ENCODE measurements at places on chromosomes 11 and 22. TPM values are rescaled to one million over a fixed set of nuclear protein-coding genes. Genes with fewer than 3 reads are reported as not detected.

DNA sequence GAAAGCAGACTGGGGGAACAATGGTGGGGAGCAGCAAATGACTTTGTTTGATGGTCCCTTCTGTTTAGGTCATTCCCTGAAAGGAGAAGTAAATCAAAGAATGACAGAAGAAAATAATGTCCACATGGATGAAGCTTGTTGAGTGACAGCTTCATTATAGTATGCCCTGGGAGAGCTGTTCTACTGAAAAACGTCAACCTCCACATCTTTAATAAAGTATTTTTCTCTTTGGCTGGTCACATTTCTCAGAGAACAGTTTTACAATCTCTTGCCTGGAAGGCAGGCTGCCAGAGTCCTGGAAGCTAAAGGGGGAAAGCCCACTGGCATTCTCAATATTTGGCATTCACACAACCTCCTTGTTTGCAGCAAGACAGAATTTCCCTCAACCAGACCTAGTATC, 287.9 kb downstream of the SWAP70 start:
- no peaks in the 10 kb centered on the region for H3K27me3 ChIP-seq
- DNase-seq = no peak
- H3K27ac ChIP-seq = no peak overlapping the region
- H3K36me3 ChIP-seq = no peaks in the 10 kb centered on the region

DNA sequence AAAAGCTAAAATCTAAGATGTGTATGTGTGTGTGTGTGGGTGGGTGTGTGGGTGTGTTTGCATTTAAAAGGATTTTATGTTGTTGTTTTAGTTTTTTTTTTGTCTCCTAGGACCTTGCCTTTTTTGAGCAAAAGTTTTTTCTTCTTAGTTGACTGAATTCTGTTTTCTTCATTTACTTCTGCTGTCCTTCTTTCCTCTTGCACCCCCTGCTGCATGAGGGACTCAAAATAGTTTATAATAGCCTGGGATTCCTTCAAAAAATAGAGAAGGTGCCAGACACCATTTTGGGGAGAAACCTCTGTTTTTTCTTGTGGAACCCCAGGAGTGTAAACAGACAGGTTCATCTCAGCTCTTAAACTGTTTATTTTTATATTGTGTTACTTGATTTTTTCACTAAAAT, 817.7 kb downstream of the TBC1D22A start:
- H3K4me3 ChIP-seq = no peak overlapping the region
- no peaks in the 10 kb centered on the region for H3K36me3 ChIP-seq
- no peak for DNase-seq
- no peaks in the 10 kb centered on the region for H3K4me1 ChIP-seq

GRCh38 chr11:110455718-110456117, 26.0 kb downstream of the FDX1 start:
- DNase-seq = no peak
- H3K4me3 ChIP-seq = no peak overlapping the region
- H3K4me1 ChIP-seq = no peaks in the 10 kb centered on the region
- H3K27ac ChIP-seq = no peak overlapping the region

GRCh38 chr22:50252082-50253045, 1.3 kb upstream of the HDAC10 start:
- H3K4me1 ChIP-seq = peaks cover 19% of the 10 kb centered on the region
- no peaks in the 10 kb centered on the region for H3K27me3 ChIP-seq
- DNase-seq = peak; percentile 78
- no peak overlapping the region for H3K4me3 ChIP-seq
- no peaks in the 10 kb centered on the region for H3K36me3 ChIP-seq
- H3K27ac ChIP-seq = no peak overlapping the region

The FGF3 gene
- polyA plus RNA-seq = not detected

The TMEM86A gene
- polyA plus RNA-seq = 0.22 TPM

The MRGPRX3 gene
- not detected for polyA plus RNA-seq

The SLC22A25 gene
- not detected for polyA plus RNA-seq

GRCh38 chr11:76234021-76234415, 27.7 kb upstream of the WNT11 start:
- H3K27ac ChIP-seq = peak overlapping the region; percentile 13
- no peaks in the 10 kb centered on the region for H3K27me3 ChIP-seq
- H3K4me3 ChIP-seq = no peak overlapping the region
- no peaks in the 10 kb centered on the region for H3K36me3 ChIP-seq
- H3K4me1 ChIP-seq = no peaks in the 10 kb centered on the region

DNA sequence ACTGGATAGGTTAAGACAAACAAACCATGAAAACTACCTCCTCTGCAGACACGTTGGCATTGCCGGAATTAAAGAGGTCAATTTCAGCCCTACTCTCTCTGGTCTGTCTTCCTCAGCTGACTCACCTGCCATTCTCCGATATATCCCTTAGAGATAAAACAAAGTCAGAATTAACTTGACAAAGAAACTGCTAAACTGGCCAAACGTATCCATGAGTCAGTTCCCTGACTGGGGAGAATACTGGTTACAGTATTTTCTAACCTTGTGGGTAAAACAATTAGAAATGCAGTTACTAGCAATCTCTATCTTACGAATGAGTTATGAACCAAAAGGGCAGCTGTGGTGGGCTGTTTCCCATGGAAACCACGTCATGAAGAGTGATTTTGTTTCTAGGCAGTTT, 96.2 kb downstream of the RDX start:
- no peak overlapping the region for H3K27ac ChIP-seq
- H3K27me3 ChIP-seq = no peaks in the 10 kb centered on the region
- H3K4me3 ChIP-seq = no peak overlapping the region

- no peak overlapping the region for H3K4me3 ChIP-seq
- peaks cover 4% of the 10 kb centered on the region for H3K27me3 ChIP-seq
- no peak for DNase-seq
- H3K4me1 ChIP-seq = no peaks in the 10 kb centered on the region
Measured at GRCh38 chr22:49726022-49726681, 101.5 kb downstream of the BRD1 start.

The SLC37A2 gene
- 19.8 TPM for polyA plus RNA-seq

- peak; percentile 62 for DNase-seq
- peaks cover 23% of the 10 kb centered on the region for H3K4me1 ChIP-seq
- no peak overlapping the region for H3K4me3 ChIP-seq
Measured at GRCh38 chr11:96054870-96055705, 131.2 kb upstream of the MTMR2 start.

DNA sequence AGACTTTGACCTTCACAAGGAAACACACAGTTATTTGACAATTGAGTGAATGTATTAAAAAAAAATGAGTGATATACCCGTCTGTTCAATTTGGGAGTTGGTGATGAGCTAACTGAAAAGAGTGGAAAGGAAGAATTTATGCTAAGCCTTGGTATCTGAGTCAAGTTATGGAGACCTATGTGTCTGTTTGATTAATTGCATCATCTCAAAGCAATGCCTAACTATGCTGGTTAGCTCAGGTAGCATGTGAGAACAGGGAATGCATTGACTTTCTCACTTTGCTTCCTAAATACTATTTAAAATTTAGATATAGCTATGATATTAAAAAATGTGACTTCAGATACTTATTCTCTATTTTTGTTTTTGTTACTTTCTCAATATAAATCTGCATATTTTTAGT, 110.5 kb downstream of the DDX10 start:
- no peaks in the 10 kb centered on the region for H3K4me1 ChIP-seq
- peaks cover 2% of the 10 kb centered on the region for H3K36me3 ChIP-seq
- no peak for DNase-seq
- no peak overlapping the region for H3K4me3 ChIP-seq
- H3K27me3 ChIP-seq = no peaks in the 10 kb centered on the region

DNA sequence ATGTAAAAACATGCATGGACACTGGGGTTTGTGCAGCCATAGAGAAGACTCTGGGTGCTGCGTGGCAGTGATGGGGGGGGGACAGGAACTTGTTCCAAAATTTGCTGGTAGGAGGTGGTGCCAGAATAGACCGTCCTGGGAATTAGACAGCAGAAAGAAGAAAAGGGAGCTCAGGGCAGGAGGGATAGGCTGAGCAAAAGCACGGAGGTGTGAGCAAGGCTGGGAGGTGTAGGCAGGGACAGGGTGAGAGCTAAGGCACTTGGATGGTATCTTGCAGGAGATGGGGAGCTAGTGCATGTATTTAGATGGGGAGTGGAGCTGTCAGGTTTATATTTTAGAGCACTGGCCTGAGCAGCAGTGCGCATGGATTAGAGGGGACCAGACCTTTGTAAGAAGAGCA, 53.8 kb downstream of the PKNOX2 start:
- peaks cover 3% of the 10 kb centered on the region for H3K27me3 ChIP-seq
- no peak overlapping the region for H3K4me3 ChIP-seq
- H3K4me1 ChIP-seq = peaks cover 11% of the 10 kb centered on the region
- no peak overlapping the region for H3K27ac ChIP-seq
- no peak for DNase-seq

The USP2 gene
- 3.9 TPM for polyA plus RNA-seq

DNA sequence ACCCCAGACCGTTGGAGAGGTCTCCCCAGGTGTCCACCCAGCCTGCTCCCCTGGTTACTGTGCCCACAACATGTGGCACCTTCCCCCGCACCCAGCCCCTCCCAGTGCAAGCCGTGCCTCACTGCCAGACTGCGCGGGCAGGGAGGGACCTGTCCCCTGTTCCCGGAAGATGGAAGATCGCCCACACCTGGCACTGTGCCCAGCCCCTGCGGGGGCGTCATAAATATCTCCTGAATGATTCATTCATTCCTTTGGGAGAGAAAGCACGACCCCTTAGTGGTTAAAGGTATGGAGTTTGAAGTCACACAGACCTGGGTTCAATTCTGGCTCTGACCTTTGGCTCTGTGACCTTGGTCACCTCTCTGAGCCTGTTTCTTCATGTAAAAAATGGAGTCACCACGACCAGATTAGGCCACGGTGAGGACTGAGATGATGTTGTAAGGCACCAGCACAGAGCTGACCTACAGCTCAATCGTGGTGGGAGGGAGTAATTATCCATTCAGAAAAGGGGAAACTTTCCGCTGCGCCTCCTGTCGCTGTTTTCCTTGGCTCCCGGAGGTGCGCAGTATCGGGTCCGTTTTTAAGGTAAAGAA, 497 bp upstream of the SYT12 start:
- no peaks in the 10 kb centered on the region for H3K27me3 ChIP-seq
- H3K4me3 ChIP-seq = no peak overlapping the region
- H3K4me1 ChIP-seq = peaks cover 6% of the 10 kb centered on the region
- H3K27ac ChIP-seq = peak overlapping the region; percentile 18
- H3K36me3 ChIP-seq = no peaks in the 10 kb centered on the region
- DNase-seq = peak; percentile 62

The TREH gene
- 14.6 TPM for polyA plus RNA-seq

GRCh38 chr11:118633319-118633690, 25.9 kb downstream of the PHLDB1 start:
- H3K27me3 ChIP-seq = no peaks in the 10 kb centered on the region
- no peak overlapping the region for H3K27ac ChIP-seq
- DNase-seq = no peak
- H3K4me3 ChIP-seq = no peak overlapping the region

GRCh38 chr22:47225931-47226633, 463.6 kb downstream of the TBC1D22A start:
- H3K36me3 ChIP-seq = no peaks in the 10 kb centered on the region
- H3K27ac ChIP-seq = no peak overlapping the region
- no peak overlapping the region for H3K4me3 ChIP-seq
- DNase-seq = no peak
- no peaks in the 10 kb centered on the region for H3K4me1 ChIP-seq
- no peaks in the 10 kb centered on the region for H3K27me3 ChIP-seq

The OR5J2 gene
- polyA plus RNA-seq = not detected

The SESN3 gene
- 6.9 TPM for polyA plus RNA-seq

The HEPN1 gene
- polyA plus RNA-seq = 0.06 TPM

- H3K4me1 ChIP-seq = peaks cover 3% of the 10 kb centered on the region
- DNase-seq = peak; percentile 57
- peak overlapping the region; percentile 81 for H3K4me3 ChIP-seq
- no peaks in the 10 kb centered on the region for H3K27me3 ChIP-seq
Measured at GRCh38 chr11:64229744-64230170, 591 bp upstream of the DNAJC4 start.

DNA sequence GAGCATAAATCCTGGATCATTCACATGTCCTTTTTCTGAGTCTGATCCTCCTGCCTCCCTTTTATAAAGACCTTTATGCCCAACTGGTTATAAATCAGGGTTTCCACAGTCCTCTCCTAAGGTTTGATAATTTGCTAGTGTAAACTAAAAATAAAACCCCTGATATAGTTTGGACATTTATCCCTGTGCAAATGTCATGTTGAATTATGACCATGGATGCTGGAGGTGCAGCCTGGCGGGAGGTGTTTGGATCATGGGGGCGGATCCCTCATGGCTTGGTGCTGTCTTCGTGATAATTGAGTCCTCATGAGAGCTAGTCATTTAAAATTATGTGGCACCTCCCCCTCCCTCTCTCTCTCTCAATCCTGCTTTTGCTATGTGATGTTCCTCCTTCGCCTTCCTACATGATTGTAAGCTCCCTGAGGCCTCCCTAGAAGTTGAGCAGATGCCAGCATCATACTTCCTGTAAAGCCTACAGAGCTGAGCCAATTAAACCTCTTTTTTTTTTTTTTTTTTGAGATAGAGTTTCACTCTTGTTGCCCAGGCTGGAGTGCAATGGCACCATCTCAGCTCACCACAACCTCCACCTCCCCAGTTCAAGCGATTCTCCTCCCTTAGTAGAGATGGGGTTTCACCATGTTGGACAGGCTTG, 9.6 kb upstream of the MTCH2 start:
- no peaks in the 10 kb centered on the region for H3K27me3 ChIP-seq
- no peak overlapping the region for H3K4me3 ChIP-seq
- no peaks in the 10 kb centered on the region for H3K4me1 ChIP-seq
- H3K27ac ChIP-seq = no peak overlapping the region
- no peak for DNase-seq
- H3K36me3 ChIP-seq = no peaks in the 10 kb centered on the region

The GGTLC2 gene
- polyA plus RNA-seq = not detected

The FUT4 gene
- polyA plus RNA-seq = 8.6 TPM

- peaks cover 8% of the 10 kb centered on the region for H3K4me1 ChIP-seq
- H3K27me3 ChIP-seq = no peaks in the 10 kb centered on the region
- no peaks in the 10 kb centered on the region for H3K36me3 ChIP-seq
- peak within 1 kb of the TSS; percentile 59 for H3K4me3 ChIP-seq
- peak within 1 kb of the TSS; percentile 35 for H3K27ac ChIP-seq
Measured at GRCh38 chr11:47186076-47186699, at the start of gene PACSIN3. TSS of gene PACSIN3 (minus strand) at chr11:47186434. CDS start at chr11:47182727, 3,707 bp downstream.

GRCh38 chr22:49305214-49305965, 522.3 kb downstream of the BRD1 start:
- H3K4me3 ChIP-seq = no peak overlapping the region
- DNase-seq = peak; percentile 66
- no peaks in the 10 kb centered on the region for H3K27me3 ChIP-seq
- no peaks in the 10 kb centered on the region for H3K36me3 ChIP-seq
- H3K27ac ChIP-seq = no peak overlapping the region

Measured in small intestine (tissue), 16 donors.